ENCODE measurements at places on chromosomes 4 and X.

- H3K36me3 ChIP-seq = peaks cover 6% of the 10 kb centered on the region
- peaks cover 11% of the 10 kb centered on the region for H3K27me3 ChIP-seq
- no peak overlapping the region for H3K27ac ChIP-seq
- no peak overlapping the region for H3K4me3 ChIP-seq
- DNase-seq = no peak
- H3K4me1 ChIP-seq = no peaks in the 10 kb centered on the region
Observed at GRCh38 chr4:1087371-1087770, 26.0 kb downstream of the RNF212 start.

DNA sequence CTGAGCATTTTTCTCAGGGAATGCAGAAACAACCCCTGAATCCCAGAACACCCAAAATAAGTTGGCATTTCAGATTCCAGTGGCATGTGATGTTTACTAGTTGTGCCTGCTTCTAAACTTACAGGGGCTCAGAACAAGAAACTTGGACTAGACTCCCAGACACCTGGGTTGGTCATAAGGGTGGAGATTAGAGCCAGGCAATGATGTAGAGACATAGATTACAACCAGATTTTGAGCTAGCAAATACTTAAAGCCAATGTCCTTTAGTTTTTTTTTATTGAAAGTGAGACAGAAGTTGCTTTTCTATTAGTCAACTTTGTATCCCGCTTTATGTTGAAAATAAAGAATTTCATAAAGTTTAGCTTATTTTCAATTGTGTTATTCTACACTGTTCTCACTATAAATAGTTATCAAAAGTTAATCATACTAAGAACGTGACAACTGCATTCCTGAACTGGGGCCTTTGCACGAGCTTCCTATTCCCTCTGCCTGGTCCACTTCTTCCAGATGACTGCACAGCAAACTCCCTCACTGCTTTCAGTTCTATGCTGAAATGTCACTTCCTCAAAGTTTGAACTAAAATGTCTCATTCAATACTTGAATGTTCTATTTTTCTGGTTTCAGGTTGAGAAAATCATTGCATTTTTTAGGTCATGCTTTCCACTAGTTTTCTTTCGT is 224.7 kb upstream of the PPP1R2C start:
- DNase-seq = no peak
- H3K27me3 ChIP-seq = no peaks in the 10 kb centered on the region
- no peaks in the 10 kb centered on the region for H3K36me3 ChIP-seq
- H3K4me1 ChIP-seq = peaks cover 8% of the 10 kb centered on the region

GRCh38 chrX:10009741-10010140 is 42.6 kb downstream of the CLDN34 start:
- DNase-seq = no peak
- H3K27me3 ChIP-seq = no peaks in the 10 kb centered on the region
- no peak overlapping the region for H3K4me3 ChIP-seq
- H3K27ac ChIP-seq = no peak overlapping the region
- no peaks in the 10 kb centered on the region for H3K36me3 ChIP-seq
- H3K4me1 ChIP-seq = peaks cover 25% of the 10 kb centered on the region

DNA sequence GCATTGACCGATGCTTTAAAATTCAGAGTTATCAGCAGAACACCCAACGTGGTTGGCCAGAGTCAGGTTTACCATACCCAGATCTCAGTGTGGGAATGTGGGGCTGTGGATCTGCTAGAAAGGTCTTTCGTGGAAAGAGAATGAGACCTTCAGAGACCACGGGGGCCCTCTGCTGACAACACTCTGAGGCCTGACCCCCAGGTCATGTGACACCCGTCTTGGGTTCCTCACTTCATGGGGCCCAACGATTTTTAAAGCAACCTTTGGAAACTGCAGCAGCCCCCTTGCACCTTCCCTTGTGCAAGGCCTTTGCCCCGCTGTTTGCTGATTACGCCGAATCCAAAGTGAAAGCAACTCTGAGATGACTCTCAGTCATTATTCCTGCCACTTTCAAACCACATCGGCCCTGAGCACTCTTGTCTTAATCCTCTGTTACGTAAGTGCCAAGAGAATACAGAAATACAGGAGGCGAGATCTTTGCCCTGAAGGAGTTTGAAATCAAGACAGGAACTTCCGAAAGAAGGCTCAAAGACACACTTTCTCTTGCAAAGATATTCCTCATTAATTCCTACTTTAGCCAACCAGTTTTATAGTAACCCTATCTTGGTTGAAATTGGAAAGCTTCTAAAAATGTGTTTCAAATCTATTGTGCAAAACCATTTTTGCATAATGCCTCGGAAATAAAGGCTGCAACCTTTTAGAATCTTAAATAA is 88.3 kb downstream of the EVC2 start:
- H3K27me3 ChIP-seq = no peaks in the 10 kb centered on the region
- no peak for DNase-seq
- no peak overlapping the region for H3K27ac ChIP-seq
- peaks cover 7% of the 10 kb centered on the region for H3K4me1 ChIP-seq
- no peak overlapping the region for H3K4me3 ChIP-seq

- H3K4me3 ChIP-seq = no peak overlapping the region
- peaks cover 7% of the 10 kb centered on the region for H3K27me3 ChIP-seq
- no peaks in the 10 kb centered on the region for H3K4me1 ChIP-seq
- no peak for DNase-seq
Observed at GRCh38 chr4:1975880-1976279, 32.9 kb downstream of the NELFA start.

GRCh38 chr4:3851881-3852280 is 85.7 kb downstream of the ADRA2C start:
- DNase-seq = no peak
- H3K36me3 ChIP-seq = no peaks in the 10 kb centered on the region
- peaks cover 65% of the 10 kb centered on the region for H3K27me3 ChIP-seq

GRCh38 chrX:6852869-6853268 is 294.6 kb upstream of the STS start:
- no peaks in the 10 kb centered on the region for H3K27me3 ChIP-seq
- peaks cover 5% of the 10 kb centered on the region for H3K36me3 ChIP-seq
- no peak for DNase-seq
- no peak overlapping the region for H3K4me3 ChIP-seq
- H3K4me1 ChIP-seq = no peaks in the 10 kb centered on the region

DNA sequence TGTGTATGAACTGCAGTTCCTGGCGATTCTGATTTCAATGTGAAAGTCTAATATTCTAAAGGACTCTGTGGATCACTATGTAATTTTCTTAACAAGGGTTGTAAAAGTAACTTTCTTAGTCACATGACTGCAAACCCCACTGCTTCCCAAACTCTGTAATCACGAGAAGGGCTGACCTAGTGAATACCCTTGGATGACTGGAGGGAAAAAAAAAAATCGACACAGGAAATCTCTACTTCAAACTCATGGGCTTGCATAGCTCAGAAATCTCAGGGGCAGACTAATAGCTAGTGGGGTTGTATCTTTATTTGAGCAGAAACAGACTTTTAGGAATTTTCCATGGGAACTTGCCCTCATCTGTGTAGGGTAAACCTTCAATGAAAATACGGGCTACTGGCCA is 4.8 kb upstream of the MXRA5 start:
- H3K36me3 ChIP-seq = peaks cover 5% of the 10 kb centered on the region
- peaks cover 57% of the 10 kb centered on the region for H3K27me3 ChIP-seq
- no peak overlapping the region for H3K4me3 ChIP-seq
- DNase-seq = no peak
- H3K27ac ChIP-seq = no peak overlapping the region
- no peaks in the 10 kb centered on the region for H3K4me1 ChIP-seq

DNA sequence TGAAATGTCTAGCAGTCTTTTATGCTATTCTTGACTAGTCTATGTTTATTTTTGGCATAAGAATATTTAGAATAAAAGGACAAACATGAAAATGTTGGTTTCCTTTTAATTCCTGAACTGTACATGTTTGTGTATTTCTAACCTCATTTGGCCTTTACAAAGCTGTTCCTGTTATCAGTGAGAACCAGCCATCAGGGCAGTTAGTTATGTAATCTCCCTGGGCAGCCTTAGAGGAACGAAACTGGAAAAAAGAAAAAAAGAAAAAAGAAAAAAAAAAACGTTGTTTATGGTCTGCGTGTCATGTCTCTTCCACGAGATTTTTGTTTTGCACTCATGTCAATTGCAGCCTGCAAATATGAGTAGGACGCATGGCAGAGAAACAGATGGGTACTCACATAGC is 193.7 kb downstream of the MAGEB5 start:
- no peak for DNase-seq
- no peaks in the 10 kb centered on the region for H3K36me3 ChIP-seq
- H3K4me1 ChIP-seq = no peaks in the 10 kb centered on the region
- no peaks in the 10 kb centered on the region for H3K27me3 ChIP-seq
- H3K27ac ChIP-seq = no peak overlapping the region

GRCh38 chrX:16215660-16216059 is 48.4 kb downstream of the MAGEB17 start:
- peaks cover under 1% of the 10 kb centered on the region for H3K36me3 ChIP-seq
- no peak overlapping the region for H3K27ac ChIP-seq
- H3K27me3 ChIP-seq = no peaks in the 10 kb centered on the region
- no peaks in the 10 kb centered on the region for H3K4me1 ChIP-seq

GRCh38 chr4:18568600-18568999 is 547.0 kb upstream of the LCORL start:
- H3K27ac ChIP-seq = no peak overlapping the region
- no peaks in the 10 kb centered on the region for H3K27me3 ChIP-seq
- H3K4me3 ChIP-seq = no peak overlapping the region
- peaks cover 5% of the 10 kb centered on the region for H3K4me1 ChIP-seq
- H3K36me3 ChIP-seq = no peaks in the 10 kb centered on the region

DNA sequence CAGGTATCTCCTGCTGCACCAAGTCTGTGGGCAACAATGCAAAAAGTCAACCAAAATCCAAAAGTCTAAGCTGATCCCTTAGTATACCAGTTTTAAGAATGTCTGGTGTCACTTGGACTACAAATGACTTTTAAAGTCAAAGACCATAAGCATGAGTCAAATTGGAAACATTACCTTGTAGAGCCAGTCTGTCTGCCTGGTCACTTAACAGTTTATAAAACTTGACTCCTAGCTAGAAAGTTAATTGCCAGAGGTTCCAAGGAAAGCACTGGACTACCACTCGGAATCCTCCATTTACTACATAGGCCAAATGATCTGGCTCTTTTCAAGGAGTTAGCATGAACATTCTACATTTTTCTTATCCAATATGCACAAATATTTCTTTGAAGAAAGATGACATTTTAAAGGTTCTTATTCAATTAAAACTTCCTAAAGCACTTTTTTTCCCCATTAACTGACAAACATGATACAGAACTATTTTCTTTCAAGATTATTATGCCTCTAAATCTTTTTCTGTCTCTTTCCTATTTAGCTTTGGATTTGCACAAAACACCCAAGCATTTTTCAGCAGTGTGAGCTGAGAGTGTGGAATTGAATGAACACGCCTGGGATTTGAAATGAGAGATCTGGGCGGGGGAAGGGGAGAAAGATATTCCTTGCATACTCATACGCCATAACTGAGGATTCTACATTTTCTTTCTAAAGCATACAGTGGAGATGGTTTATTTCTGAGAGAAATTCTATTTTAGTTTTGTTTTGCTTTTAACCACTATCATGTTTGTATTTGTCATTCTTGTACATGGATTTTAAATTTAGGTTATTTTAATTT is 188.4 kb downstream of the SHROOM3 start:
- H3K4me3 ChIP-seq = no peak overlapping the region
- H3K4me1 ChIP-seq = peaks cover 49% of the 10 kb centered on the region
- no peak overlapping the region for H3K27ac ChIP-seq
- no peaks in the 10 kb centered on the region for H3K36me3 ChIP-seq
- DNase-seq = no peak

DNA sequence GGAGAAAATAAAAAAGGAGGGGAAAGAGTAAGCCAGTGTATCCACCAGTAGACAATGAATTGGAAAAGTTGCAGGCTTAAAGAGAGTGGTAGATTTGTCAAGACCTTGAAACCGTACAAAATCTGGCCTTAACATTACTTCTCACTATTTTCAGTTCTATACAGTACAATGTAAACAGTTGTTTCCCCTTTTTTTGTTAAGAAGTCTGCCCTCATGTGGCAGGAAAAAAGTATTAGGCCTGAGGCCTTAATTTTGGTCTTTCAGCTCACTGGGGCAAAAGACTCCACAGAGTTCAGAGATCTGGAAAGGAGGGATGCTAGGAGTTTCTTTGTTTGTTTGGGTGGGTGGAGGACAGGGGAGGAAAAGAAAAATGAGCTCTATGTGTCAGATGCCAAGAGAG is 92.8 kb upstream of the CCDC160 start:
- H3K36me3 ChIP-seq = no peaks in the 10 kb centered on the region
- H3K27ac ChIP-seq = no peak overlapping the region
- H3K27me3 ChIP-seq = no peaks in the 10 kb centered on the region
- peaks cover 4% of the 10 kb centered on the region for H3K4me1 ChIP-seq

All from neural crest cell (in vitro differentiated cells).